ENCODE measurements at places on chromosomes 11 and 22. TPM values are rescaled to one million over a fixed set of nuclear protein-coding genes. Genes with fewer than 3 reads are reported as not detected.

Gene SERHL2
- total RNA-seq: 12.6 TPM

Gene MRGPRF
- total RNA-seq: 67.9 TPM

DNA sequence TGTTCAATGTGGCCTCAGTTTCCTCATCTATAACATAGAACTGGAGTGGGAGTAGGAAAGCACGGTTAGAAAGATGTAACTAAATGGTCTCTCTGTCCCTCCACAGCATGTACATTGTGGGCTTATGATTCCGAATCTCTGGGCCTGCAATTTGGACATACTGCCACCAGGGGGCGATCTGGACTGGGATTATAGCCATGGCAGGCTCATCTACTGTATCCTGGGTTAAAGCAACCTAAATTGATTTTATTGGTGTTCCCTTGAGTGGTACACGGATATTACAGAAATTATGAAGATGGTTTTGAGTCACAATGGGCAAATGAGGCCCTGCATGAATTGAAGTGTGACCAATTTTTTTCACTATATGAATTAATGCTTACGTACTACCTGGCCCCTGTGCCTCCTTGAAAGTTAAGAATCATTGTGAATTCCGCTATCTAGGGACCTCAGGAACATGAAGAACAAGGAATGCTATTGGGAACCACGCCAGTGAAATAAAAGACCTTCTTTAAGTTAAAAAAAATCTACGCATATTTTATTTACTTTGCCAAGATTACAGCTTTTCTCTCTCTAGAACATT lies 32.9 kb downstream of the TST start:
- H3K27me3 ChIP-seq: no peaks in the 10 kb centered on the region
- no peak overlapping the region for H3K4me3 ChIP-seq
- DNase-seq: no peak
- no peaks in the 10 kb centered on the region for H3K4me1 ChIP-seq
- no peak overlapping the region for H3K27ac ChIP-seq
- no peaks in the 10 kb centered on the region for H3K36me3 ChIP-seq

DNA sequence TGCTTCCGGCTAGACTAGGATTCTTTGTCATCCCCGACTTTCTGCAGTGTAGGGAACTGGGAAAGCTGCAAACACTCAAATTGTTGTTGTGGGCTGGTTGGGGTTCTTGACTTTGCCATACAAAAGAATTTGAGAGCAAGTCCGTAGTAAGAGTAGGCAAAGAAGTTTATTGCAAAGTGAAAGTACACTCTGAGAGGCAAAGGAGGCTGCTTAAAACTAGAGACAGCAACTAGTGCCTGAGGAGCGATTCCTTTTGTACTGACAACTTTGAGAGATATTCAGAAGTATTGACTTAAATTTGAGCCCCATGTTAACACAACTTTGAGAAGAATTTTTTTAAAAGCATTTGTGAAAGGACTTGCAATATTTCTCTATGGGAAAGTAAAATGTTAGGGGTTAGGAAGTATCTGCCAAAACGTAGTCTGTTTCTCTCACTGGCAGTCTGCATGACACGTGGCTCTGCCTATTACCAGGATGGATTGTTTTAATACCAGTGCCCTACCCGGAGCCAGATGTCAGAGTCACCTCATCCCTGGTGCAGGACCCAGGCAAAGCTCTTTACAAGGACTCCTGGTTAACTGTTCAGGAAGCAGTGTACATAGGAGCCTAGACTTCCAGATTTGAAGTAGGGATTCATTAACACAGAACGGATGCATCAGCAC lies 85.0 kb upstream of the CLPB start:
- H3K4me3 ChIP-seq: peak overlapping the region; percentile 33
- no peaks in the 10 kb centered on the region for H3K4me1 ChIP-seq

Gene TRIM49D1
- not detected for total RNA-seq

Gene C1QTNF5
- total RNA-seq: 12.5 TPM

DNA sequence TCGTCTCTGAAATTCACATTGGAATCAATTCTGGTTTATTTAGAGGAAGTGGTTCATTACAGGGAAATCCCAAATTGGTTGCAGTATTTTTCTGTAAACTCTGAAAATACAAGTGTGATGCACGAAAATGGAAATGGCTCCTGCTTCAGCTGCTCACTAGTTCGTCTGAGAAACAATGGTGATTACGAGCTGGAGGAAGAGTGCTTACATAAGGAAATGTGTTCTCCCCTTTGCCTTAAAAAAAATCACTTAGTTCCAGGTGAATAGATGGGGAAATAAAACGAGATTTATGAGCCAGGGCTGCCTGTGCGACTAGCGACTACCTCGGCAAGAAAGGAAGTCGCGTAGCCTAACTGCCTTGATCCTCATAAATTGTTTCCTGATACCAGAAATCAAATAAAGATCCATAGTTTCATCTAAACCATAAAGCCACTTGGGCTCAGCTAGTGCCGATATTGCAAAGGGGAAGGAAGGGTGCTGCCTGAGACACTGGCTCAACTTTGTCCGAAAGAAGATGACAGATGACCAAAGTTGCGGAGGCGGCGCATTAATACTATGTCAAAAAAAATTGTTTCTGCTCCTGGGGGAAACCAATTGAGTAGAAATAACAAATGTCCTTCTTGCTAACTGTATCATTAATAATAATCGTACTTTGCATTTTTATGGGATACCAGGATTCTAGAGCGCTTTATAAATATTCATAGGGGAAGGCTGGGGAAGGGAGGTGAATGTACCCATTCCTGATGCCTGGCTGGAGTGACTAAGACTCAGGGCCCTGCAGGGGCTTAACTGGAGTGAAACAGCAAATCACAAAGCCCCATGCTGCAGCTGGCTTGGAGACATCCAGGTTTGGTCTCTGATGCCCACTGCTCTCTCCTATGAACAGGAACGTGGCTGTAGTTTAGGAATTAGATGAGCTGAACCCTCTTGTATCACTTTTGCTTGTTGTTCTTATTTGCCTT lies 185.7 kb downstream of the BLID start:
- peaks cover 11% of the 10 kb centered on the region for H3K4me1 ChIP-seq
- no peaks in the 10 kb centered on the region for H3K27me3 ChIP-seq
- no peaks in the 10 kb centered on the region for H3K36me3 ChIP-seq
- DNase-seq: no peak

- H3K27me3 ChIP-seq: no peaks in the 10 kb centered on the region
- no peak for DNase-seq
- H3K27ac ChIP-seq: no peak overlapping the region
Observed at GRCh38 chr11:32056438-32056837, 34.4 kb upstream of the RCN1 start.

GRCh38 chr11:67484847-67485311 lies 2.1 kb downstream of the AIP start:
- no peak overlapping the region for H3K27ac ChIP-seq
- peaks cover 9% of the 10 kb centered on the region for H3K36me3 ChIP-seq
- no peaks in the 10 kb centered on the region for H3K4me1 ChIP-seq
- H3K27me3 ChIP-seq: no peaks in the 10 kb centered on the region
- H3K4me3 ChIP-seq: no peak overlapping the region

Gene ANO1
- 1.7 TPM for total RNA-seq

GRCh38 chr22:31929167-31929930 lies 15.0 kb upstream of the YWHAH start:
- no peaks in the 10 kb centered on the region for H3K4me1 ChIP-seq
- H3K27ac ChIP-seq: no peak overlapping the region
- H3K27me3 ChIP-seq: no peaks in the 10 kb centered on the region
- H3K4me3 ChIP-seq: no peak overlapping the region
- no peaks in the 10 kb centered on the region for H3K36me3 ChIP-seq

DNA sequence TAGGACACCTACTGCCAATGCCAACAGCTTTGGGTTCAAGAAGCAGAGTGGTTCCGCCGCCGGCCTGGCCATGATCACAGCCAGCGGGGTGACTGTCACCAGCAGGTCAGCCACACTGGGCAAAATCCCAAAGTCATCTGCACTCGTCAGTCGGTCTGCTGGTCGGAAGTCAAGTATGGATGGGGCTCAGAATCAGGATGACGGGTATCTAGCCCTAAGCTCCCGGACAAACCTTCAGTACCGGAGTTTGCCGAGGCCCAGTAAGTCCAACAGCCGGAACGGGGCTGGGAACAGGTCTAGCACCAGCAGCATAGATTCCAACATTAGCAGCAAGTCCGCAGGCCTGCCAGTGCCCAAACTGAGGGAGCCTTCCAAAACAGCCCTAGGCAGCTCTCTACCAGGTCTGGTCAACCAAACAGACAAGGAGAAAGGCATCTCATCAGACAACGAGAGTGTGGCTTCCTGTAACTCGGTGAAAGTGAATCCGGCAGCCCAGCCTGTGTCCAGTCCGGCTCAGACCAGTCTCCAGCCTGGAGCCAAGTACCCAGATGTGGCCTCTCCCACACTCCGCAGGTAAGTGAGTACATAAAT lies 115.1 kb downstream of the DBX1 start:
- no peak overlapping the region for H3K27ac ChIP-seq
- H3K4me1 ChIP-seq: no peaks in the 10 kb centered on the region
- no peaks in the 10 kb centered on the region for H3K36me3 ChIP-seq
- no peak overlapping the region for H3K4me3 ChIP-seq

- DNase-seq: no peak
- no peaks in the 10 kb centered on the region for H3K4me1 ChIP-seq
- H3K27ac ChIP-seq: no peak overlapping the region
- no peaks in the 10 kb centered on the region for H3K36me3 ChIP-seq
- H3K27me3 ChIP-seq: no peaks in the 10 kb centered on the region
Observed at GRCh38 chr11:109739379-109739778, 317.4 kb downstream of the C11orf87 start.

DNA sequence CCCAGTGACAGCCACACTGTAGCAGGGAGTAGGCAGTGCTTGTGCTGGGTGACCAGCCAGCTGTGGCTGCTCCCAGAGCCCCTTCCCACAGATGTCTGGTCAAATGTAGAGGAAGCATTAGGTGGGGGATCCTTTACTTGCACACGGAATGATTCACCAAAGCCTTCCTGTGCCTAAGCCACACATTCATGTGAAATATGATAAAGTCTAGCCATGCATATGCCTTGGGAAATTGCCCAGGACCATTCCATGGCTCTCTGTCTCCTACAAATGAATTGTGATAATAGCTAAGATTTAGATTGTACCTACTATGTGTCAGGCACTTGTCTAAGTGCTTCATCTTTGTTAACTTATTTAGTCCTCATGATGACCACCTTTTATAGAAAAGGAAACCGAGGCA lies 217.5 kb upstream of the E2F8 start:
- no peaks in the 10 kb centered on the region for H3K36me3 ChIP-seq
- no peak overlapping the region for H3K27ac ChIP-seq
- no peaks in the 10 kb centered on the region for H3K4me1 ChIP-seq
- H3K4me3 ChIP-seq: no peak overlapping the region
- no peaks in the 10 kb centered on the region for H3K27me3 ChIP-seq

DNA sequence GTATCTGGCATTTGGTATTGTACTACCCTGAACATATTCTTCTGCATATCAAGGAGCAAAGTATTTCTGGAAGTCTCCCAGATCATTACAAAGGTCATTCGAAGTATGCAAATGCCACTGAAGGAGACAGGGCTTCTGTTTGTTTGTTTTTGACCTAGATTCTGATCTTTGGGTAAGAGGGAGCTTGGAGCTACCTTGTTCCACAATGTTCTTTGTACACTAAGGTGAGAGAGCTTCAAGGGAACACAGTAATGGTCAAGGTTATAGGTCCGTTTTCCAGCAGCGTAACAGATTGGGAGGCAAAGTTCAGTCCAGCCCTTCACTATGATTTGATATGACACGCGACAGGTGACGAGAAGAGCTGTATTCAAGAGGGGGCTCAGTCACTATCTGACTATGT lies 10.0 kb downstream of the OPCML start:
- H3K27me3 ChIP-seq: no peaks in the 10 kb centered on the region
- H3K4me3 ChIP-seq: no peak overlapping the region
- no peak overlapping the region for H3K27ac ChIP-seq
- H3K4me1 ChIP-seq: no peaks in the 10 kb centered on the region

GRCh38 chr22:25007444-25008106 lies 55.1 kb downstream of the KIAA1671 start:
- no peak for DNase-seq
- no peak overlapping the region for H3K4me3 ChIP-seq
- no peaks in the 10 kb centered on the region for H3K27me3 ChIP-seq
- H3K4me1 ChIP-seq: peaks cover 3% of the 10 kb centered on the region
- no peak overlapping the region for H3K27ac ChIP-seq

- H3K27me3 ChIP-seq: no peaks in the 10 kb centered on the region
- peaks cover 15% of the 10 kb centered on the region for H3K4me1 ChIP-seq
- DNase-seq: no peak
- H3K27ac ChIP-seq: no peak overlapping the region
- peaks cover 8% of the 10 kb centered on the region for H3K36me3 ChIP-seq
Observed at GRCh38 chr11:6402561-6402981, 12.3 kb downstream of the SMPD1 start.
